LHCN-M2 (cell line): ENCODE measurements at places on chromosomes 1 and 21. TPM values are rescaled to one million over a fixed set of nuclear protein-coding genes. Genes with fewer than 3 reads are reported as not detected.

DNA sequence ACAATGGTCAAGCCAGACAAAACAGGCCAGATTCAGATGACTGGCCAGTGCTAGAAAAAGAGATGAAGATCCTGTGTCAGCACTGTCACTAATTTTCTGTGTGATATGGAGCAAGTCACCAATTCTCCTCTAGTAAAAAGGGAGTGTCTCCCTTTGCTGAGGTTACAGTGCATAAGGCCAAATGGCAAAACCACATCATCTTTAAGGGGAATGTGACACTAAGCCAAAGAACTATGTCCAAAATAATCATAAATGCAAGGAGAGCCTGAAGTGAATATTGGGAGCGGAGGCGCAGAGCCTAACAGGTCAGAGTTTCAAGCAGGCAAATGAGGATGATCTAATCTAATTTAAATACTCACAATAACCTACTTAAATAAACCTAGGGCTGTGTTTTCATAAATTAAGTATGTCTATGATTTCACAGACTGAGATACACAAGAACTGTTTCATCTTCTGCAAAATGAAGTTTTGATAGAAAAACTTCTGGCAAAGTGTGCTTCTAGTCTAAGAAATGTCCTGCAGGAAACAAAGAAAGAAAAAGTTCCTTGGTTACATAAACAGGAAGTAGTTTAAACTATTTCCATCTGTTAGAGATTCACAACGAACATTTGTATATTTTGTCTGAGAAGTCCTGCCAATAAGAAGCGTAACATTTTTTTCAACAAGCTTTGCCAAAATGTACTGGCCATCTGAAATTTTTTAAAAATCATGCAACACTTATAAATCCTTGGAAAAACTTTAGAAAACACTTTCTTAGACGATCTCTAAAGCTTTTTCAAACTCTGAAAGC, 290.2 kb downstream of the LRRC40 start:
- no peak for DNase-seq

- no peak for DNase-seq
These were observed 317.3 kb downstream of the AJAP1 start for GRCh38 chr1:4971666-4972065.

GRCh38 chr1:151384584-151384983, 12.1 kb upstream of the SELENBP1 start:
- DNase-seq = no peak

DNA sequence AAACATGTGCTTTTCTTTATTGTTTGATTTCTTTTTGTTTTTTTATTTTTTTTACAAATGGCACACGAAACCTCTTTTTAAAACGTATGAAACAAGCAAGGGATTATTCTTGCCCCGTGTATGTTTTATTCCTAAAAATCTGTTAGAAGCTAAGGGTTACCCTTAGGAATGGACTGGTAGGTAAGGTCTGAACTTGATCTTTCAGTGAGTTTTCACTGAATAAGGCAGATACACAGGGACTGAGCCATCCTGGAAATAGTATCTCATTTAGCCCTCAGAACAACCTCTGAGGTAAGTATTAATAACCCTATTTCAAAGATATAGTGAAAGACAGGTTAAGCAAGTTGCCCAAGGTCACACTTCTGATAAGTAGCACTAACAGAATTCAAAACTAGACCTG, 6.0 kb downstream of the CD53 start:
- DNase-seq = no peak

TNN gene
- total RNA-seq = not detected in 2 replicates

DNALI1 gene
- total RNA-seq = 13.3 and 13.9 TPM in 2 replicates

DNA sequence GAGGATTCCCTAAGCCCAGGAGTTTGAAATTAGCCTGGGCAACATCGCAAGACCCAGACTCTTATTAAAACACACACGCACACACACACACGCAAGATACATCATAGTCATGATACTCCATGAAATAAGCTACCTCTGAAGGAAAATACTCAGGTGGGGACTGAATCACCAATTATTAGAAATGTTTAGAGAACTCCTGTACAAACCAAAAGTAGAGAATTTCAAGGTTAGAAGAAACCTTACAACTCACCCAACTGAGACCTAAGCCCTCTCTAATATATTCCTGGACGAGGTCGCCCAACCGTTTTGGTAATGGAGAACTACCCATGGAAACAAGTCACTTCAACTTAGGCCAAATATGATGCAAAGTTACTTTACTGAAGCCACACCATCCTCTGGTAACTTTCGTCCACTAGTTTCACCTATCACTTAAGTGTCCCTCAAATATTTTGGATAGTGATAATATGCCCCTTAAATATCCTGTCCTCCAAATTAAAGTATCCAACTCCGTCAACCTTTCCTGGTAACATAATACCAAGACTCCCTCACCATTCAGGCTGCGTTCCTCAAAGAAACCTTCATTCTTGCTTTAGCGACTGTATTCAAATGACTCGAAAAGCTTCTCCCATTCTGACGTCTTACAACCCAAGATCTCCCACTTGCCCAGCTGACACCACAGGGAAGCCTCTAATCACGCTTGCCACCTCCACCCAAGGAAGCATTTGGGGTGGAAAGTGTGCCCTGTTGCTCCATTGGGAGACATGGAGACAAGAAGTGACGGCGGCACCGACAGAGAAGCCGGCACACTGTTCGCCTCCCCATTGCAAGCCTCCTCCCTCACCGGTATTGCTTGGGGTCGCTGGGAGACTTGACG, 856 bp downstream of the NRDC start:
- DNase-seq = peak; percentile 43

GRCh38 chr1:150464422-150464826, 22.8 kb upstream of the TARS2 start:
- peak; percentile 41 for DNase-seq

ELF3 gene
- 0.06 TPM in 1 of 2 replicates, not detected in the other for total RNA-seq

TNNI3K gene
- total RNA-seq = not detected in 2 replicates

RNF187 gene
- total RNA-seq = 82.1 and 96.6 TPM in 2 replicates

- DNase-seq = peak; percentile 24
These were observed 64.1 kb downstream of the WDR4 start for GRCh38 chr21:42815217-42815616.

GRCh38 chr1:27521336-27521831, 31.4 kb upstream of the WASF2 start:
- no peak for DNase-seq

- DNase-seq = no peak
These were observed 37.6 kb downstream of the NRDC start for GRCh38 chr1:51840743-51841461.

GRCh38 chr1:154751690-154752089, 118.4 kb downstream of the KCNN3 start:
- peak; percentile 56 for DNase-seq

DNA sequence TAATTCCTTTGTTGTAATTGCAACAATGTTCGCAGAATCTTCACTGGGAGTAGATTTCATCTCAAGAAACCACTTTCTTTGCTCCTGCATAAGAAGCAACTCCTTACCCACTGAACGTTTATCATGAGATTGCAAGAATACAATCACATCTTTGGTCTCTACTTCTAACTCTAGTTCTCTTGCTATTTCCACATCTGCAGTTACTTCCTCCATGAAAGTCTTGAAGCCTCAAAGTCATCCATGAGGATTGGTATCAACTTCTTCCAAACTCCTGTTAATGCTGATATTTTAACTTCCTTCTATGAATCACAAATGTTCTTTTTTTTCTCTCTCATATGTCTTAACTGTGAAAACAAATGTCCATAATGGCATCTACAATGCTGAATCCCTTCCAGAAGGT, 118.6 kb upstream of the RAB4A start:
- no peak for DNase-seq

GRCh38 chr1:4408380-4408779, 246.0 kb upstream of the AJAP1 start:
- DNase-seq = no peak

DNA sequence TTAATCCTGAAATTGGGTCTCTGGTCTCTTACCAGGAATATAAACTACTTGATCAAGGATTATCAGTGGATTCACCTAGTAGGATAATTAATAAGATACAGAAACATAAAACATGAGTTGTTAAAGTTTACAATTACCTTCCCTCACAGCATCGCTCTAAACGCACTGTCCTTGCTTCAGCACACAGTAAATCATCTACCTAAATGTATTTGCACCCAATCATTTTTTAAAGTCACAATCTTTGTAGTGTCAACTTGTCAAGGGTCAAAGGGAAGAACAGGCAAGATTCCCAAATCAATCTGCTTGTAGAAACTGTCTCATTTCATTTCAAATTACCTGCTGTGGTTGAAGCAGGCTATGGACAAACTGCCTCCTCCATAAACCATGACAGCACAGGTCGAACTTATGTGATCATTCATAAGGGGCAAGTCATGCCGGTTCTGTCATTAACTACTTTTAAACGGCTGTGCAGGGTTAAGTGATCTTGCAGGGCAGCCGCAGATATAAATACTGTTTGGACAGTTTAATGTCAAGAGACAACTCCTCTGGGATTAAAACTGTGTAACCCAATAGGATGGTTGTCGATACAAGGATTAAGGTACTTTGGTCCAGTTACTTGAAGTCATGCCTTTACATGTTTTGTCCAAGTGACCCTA, 93.6 kb downstream of the ZNF281 start:
- DNase-seq = no peak

DNA sequence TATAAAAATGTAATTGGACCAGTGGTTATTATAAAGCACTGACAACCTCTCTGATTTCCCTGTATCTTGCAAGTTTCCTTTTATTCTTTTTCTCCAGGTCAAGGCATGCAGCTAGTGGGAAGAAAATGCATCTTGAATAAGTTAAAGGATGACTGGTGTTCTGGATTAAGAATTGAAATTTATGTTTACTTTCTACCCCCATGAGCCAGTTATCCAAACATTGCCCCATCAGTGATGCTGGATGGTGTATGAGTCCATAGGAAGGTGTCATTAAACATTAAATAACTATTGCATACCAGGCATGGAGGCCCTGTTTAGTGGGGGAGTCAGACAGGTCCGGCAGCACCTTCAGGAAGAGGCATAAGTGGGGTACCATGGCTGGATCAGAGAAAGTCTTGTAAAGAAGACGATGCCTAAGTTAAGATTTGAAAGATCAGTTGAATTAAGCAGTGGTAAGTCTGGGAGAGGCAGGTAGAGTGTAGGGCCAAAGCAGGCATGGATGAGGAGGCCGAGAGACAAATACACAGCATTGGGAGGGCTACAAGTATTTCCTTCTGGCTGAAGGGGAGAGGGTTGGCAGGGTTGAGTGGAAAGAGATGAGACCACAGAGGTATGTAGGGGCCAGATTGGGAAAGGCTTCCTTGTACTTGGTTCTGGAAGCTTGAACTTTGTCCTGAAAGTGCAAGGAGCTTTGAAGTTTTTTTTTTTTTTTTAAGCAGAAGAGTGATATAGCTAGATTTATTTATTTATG, 5.7 kb downstream of the SZRD1 start:
- DNase-seq = no peak

GRCh38 chr1:191729742-191730141, 428.5 kb upstream of the RGS18 start:
- DNase-seq = no peak

FCN3 gene
- total RNA-seq = not detected in 2 replicates

- DNase-seq = no peak
These were observed 13.7 kb downstream of the SDHB start for GRCh38 chr1:17040135-17040534.

DNA sequence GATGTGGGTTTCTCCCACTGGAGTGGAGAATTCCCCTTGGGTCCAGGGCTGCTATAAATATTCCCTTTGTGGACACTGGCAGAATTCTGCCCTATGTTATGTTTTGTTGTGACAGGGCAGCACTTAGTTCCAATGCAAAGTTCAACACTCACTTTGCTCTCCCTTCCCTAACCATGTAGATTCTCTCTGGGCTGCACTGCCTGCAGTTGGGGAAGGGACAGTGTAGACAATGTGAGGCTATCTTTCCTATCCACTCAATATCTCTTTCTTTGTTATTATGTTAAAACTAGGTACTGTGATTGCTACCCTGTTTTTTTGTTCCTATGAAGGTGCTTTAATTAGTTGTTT, 19.6 kb downstream of the GPR88 start:
- no peak for DNase-seq

GRHL3 gene
- total RNA-seq = not detected in 2 replicates

AMY1C gene
- not detected in 2 replicates for total RNA-seq

- DNase-seq = no peak
These were observed 423.4 kb downstream of the NUF2 start for GRCh38 chr1:163745204-163745603.

DNA sequence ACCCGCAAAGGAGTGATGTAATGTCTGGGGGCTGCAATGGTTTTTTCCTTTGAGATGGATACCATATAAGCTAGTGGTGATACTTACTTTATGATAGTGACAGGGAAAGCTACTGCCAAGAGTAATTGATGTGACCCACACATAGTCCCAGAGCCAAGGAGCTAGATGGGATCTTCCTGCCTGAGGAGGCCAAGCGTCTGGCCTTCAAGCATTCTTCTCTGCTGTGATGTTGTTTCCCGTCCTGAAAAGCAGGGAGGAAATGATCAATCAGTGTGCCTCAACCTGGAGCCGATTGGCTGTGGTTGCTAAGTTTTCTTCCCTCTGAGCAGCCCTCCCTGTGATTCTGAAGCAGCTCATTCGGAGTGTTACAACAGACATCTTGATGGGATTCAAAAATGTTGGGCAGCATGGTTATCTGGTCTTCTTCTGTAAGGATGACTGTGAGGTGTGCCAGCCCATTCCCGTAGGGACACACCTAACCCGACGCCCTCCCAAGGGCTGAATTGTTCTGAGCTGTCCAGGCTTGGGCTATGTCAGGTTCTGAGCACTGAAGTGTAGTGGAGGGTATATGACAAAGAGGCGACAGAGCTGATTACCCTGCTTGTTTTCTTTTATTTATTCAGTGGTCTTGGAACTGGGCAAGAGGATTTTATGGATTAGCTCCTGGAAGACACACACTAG, 56.7 kb downstream of the UCK2 start:
- DNase-seq = no peak

DNA sequence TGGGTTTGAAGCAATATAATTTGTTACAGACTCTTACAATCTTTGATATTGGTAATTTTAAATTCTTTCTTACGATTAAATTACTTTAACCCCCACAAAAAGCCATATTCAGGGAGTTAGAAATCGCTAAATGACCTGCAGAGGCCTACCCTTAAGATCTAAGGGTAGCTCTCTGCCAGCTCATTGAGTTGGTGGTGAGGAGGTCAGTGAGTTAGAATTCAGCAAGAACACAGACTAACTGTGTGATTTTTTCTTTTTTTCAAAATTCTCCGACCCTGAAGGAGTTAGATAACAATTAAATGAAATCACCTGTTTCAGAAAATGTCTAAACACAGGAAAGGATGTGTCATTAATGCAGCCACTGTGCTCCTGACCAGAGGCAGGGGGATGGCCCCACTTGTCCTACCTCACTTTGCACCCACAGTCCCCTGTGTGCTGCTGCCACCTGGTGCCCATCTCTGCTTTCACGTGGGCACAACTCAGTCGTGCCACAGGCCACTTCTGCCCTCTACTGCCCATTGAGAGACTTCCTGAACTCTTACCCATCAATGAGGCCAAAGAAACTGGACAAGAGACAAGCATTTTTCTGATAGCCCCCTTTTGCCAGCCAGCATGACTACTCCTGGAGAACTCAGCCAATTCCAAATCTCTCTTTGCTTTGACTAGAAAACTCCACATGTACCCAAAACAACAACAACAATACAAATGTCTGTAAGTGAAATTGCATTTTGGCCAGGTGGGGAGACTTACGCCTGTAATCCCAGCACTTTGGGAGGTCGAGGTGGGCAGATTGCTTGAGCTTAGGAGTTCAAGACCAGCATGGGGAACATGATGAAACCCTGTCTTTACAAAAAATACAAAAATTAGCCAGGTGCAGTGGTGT, 8.4 kb downstream of the CFAP45 start:
- DNase-seq = peak; percentile 85

- DNase-seq = no peak
These were observed 55.9 kb downstream of the ZBTB18 start for GRCh38 chr1:244106837-244107493.

FCRL6 gene
- not detected in 2 replicates for total RNA-seq

- DNase-seq = no peak
These were observed 50.7 kb upstream of the RHOU start for GRCh38 chr1:228684607-228685006.

LRRC39 gene
- 0.19 and 0.34 TPM in 2 replicates for total RNA-seq

LIN28A gene
- total RNA-seq = under 0.01 TPM in 1 of 2 replicates, not detected in the other
